ENCODE measurements at places on chromosomes 2 and 18. TPM values are rescaled to one million over a fixed set of nuclear protein-coding genes. Genes with fewer than 3 reads are reported as not detected.

Gene AGPS
- 46.7 TPM for total RNA-seq

Gene REEP1
- total RNA-seq: 2.5 TPM

Gene HOXD11
- 16.9 TPM for total RNA-seq

Gene SCN2A
- total RNA-seq: 0.44 TPM

Gene ZSWIM2
- total RNA-seq: not detected

Gene CD8B2
- 0.10 TPM for total RNA-seq

Gene PAX3
- total RNA-seq: 14.6 TPM

Gene CPS1
- 16.7 TPM for total RNA-seq

Gene CD8A
- not detected for total RNA-seq

Gene NOSTRIN
- not detected for total RNA-seq

Gene SP110
- total RNA-seq: 93.4 TPM

Gene MBP
- total RNA-seq: 4.7 TPM

- no peak for DNase-seq
Observed at GRCh38 chr2:26492749-26493515, 15.0 kb upstream of the OTOF start.

DNA sequence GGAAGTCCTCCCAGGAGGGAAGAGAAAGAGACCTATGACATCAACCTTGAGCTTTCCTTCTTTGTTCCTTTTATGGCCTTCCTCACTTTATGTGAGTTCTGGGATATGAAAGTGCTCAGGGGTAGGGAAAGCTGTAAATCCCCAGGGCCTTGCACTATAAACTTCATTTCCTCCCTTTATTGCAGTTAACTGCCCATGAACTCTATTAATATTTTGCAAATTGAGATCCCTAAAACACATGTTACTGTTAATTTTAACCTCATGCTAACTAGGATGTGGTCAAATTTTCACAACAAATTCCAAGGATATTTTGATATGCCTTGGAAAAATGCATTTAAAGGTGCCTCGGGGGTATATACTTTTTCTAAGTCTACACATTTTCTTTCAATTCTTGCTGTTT, 359.9 kb downstream of the OSR1 start:
- peak; percentile 6 for DNase-seq

DNA sequence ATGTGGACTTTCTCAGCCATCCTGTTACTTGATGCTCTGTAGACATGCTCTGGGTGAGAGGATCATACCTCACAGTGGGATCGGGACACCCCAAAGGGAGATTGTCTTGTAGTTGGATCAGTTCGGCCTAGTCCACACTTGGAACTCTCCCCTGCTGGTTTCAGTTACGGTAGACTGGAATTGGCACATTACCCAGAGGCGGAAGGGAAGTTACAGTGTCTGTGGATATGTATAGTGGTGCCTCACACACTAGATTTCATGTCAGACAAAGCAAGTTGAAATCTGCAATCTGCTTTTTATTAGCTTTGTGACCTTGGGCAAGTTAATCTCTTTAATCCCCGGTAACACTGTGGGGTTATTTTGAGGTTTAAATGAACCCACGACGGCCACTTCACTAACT, 16.2 kb upstream of the CTAGE1 start:
- peak; percentile 69 for DNase-seq

GRCh38 chr2:122139739-122140420, 384.4 kb downstream of the TSN start:
- no peak for DNase-seq

DNA sequence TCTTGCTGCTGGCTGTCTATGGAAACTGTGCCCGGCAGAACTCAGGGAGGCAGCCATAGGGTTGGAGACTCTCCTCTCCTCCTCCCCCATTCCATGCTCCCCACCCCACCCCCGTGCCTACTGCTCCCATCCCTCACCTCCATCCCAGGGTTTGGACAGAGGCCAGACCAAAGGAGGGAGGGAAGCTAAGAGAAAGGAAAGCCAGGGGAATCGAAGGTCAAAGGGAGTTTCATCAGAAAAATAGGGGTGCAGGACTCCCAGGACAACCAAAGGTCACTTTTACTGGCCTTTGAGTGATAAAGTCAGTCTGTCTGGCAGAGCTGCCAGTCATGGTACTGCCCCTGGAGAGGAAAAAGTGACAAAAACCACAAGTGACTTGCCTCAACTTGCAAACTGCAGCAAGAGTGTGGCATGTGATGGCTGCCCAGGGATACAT, 187.3 kb upstream of the CTAGE1 start:
- DNase-seq: peak; percentile 29

DNA sequence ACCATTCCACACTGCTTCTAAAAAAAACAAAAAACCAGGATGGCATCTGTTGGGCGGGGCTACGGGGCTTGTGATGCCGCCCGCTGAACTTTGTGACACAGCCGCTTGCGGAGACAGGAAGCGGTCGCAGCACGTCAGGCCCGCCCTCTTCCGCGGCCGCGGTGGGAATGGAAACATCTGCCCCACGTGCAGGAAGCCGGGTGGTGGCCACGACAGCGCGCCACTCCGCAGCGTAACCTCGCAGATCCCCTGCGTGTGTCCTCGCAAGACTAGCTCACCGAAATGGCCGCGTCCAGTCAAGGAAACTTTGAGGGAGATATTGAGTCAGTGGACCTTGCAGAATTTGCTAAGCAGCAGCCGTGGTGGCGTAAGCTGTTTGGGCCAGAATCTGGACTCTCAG, 168.5 kb downstream of the SUCLG1 start:
- no peak for DNase-seq

- peak; percentile 57 for DNase-seq
Observed at GRCh38 chr2:102806250-102806837, 44.5 kb downstream of the TMEM182 start.

- DNase-seq: no peak
Observed at GRCh38 chr2:190149908-190150307, 87.4 kb upstream of the MSTN start.

GRCh38 chr2:173898178-173898668, 67.0 kb downstream of the SP3 start:
- DNase-seq: no peak

DNA sequence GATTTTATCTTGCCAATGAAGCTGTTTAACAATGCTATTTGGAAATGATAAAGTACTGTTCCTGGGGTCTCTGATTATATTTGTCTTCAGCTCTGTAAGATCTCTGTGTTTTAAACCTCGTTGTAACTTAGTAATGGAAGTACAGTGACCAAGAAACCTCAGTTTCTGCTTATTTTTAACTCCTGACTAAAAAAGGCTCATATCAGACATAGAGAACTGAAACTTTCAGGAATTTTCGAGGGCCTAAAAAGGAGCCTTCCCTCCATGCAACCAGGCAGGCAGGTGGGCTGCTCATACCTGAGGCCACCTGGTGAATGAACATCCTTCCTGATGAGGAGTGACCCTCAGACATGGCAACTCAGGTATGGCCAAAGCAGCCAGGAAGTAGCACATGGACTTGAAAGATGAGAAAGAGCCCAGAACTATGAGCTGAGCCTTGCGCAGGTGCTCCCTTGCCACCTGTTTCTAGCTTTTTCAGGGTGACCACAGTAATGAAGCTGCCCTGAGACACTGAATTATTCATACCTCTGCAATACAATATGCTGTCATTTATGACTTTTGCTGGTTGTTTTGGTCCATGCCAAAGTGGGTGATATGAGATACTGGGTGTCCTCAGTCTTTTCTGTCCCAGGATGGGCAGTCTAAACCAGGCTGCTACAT, 23.9 kb downstream of the MYO3B start:
- DNase-seq: no peak

DNA sequence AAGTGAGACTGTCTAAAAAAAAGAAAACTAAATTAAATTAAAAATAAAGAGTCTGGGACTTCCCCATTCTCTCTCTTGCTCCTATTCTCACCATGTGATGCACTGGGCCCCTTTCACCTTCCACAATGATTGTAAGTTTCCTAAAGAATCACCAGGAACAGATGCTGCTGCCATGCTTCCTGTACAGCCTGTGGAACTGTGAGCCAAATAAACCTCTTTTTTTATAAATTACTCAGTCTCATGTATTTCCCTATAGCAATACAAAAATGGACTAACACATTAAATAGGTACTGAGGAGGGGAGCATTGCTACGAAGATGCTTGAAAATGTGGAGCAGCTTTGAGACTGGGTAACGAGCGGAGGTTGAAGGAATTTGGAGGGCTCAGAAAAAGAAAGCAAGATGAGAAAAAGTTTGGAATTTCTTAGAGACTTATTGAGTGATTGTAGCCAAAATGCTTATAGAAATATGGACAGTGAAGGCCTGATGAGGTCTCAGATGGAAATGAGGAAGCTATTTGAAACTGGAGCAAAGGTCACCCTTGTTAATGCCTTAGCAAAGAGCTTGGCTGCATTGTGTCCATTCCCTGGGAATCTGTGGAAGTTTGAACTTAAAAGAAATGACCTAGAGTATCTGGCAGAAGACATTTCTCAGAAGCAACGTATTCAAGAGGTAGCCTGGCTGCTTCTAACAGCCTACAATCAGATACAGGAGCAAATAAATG, 128.7 kb downstream of the EIPR1 start:
- no peak for DNase-seq

- DNase-seq: peak; percentile 55
Observed at GRCh38 chr2:40488101-40488601, 36.3 kb upstream of the SLC8A1 start.

- no peak for DNase-seq
Observed at GRCh38 chr2:64914247-64914646, 75.0 kb upstream of the SLC1A4 start.

- no peak for DNase-seq
Observed at GRCh38 chr2:218081063-218081462, 12.0 kb downstream of the RUFY4 start.

DNA sequence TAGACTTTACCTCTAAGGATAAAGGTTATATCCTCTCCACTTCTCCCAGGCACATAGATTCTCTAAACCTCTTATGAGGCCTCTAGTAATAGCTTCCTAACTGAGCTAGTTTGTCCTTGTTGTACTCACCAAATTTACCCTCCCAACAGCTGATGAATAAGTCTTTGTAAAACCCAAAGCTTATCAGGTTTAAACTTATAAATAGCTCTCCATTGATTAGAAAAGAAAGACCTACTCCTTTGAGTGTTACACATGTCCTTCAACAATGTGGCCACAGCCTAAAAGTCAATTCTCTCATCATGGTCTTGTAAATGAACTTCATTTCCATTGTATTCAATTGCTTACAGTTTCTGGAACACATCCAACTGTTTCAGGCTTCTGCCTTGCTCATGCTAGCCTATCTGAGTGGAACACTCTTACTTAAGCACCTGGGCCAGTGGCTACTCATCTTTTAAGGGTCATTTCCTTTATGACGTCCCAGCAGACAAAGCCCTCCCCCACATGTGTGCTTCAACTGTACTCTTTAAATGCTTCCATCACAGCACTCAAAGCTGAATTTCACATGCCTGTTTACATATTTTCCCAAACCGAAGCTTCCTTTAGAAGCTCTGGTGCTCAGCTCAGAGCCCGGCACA, 131.6 kb downstream of the CDH2 start:
- DNase-seq: peak; percentile 50

DNA sequence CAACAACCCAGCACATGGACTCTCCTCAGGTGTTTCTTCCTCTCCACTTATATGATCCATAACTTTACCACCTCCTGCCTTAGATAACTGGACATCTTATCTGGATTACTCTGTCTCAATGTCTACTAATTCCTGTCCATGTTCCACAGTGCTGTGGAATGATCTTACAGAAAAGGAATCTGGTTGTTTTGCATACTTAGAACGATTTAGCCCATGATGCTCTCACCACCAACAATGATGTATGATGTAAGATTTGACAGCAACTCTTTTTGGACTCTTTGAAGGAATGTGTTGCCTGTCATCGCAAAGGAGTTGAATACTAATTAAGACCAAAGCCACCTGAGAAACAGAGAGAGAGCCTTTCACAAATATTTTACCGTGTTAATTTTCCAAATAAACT, 37.7 kb upstream of the SYT4 start:
- DNase-seq: peak; percentile 5

GRCh38 chr2:149767516-149767974, 180.0 kb upstream of the MMADHC start:
- peak; percentile 75 for DNase-seq

- DNase-seq: no peak
Observed at GRCh38 chr2:11319939-11320338, 24.5 kb downstream of the ROCK2 start.

DNA sequence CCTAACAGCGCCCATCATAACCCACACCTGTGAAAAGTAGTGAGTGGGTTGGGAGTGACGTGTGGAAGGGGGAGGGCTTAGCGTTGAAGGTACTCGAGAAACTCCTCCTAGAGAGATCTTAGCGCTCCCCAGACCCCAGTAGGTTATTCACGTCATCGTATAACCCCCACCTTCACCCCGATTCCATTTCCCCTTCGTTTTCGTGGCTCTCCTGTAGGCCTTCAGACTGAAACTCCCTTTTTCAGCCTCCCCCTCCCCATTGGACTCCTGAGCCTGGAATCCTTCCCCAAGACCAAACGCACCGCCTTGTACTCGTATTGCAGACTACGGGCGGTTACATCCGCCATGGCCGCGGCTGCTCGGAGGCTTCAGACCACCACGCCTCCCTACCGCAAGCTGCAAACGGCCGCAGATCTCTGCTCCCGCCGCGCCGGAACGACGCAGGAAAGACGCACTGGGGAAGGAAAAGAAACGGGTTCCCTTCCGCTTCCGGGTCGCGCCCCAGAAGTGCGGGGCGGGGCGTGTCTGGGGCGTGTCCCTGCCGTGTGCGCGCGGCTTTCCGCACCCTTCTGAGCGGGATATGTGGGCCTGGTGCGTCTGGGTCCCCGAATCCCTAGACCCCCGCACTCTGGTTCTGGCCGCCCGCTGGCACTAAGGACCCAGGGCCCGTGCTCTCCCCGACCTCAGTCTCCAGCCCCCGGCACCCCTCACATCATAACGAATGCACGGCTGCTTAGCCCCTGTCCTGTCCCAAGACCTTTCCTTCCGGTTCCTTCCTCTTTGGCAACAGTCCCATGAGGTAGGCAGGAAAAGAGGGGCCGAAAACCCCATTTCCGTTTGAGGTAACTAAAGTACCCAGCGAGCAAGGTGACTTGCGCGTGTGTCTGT, at the start of gene SNRNP200:
Gene SNRNP200 (minus strand): TSS at position 456 of the 888 bp plus-strand sequence. CDS start 109 bp downstream, at position 347.
- peak; percentile 83 for DNase-seq

DNA sequence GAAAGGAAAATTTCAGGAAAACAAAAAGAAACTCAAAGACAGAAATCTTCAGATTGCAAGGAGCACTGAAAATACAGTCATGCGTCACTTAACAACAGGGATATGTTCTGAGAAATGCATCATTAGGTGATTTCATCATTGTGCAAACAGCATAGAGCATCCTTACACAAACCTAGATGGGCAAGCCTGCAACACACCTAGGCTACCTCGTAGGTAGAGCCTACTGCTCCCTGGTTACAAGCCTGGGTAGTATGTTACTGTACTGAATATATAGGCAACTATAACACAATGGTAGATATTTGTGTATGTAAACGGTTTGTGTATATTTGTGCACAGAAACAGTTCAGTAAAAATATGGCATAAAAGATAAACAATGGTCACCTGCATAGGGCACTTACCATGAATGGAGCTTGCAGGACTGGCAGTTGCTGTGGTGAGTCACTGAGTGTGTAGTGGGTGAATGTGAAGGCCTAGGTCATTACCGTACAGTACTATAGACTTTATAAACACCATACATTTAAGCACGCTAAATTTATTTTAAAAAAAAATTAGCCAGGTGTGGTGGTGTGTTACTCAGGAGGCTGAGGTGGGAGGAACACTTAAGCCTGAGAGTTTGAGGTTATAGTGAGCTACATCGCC, 33.4 kb downstream of the SFXN5 start:
- no peak for DNase-seq

GRCh38 chr2:151410485-151410834, 758 bp downstream of the RIF1 start:
- peak; percentile 54 for DNase-seq

- peak; percentile 92 for DNase-seq
Observed at GRCh38 chr2:74893332-74893731, 59.4 kb downstream of the HK2 start.
